ENCODE measurements at places on chromosomes 3 and 15.

DNA sequence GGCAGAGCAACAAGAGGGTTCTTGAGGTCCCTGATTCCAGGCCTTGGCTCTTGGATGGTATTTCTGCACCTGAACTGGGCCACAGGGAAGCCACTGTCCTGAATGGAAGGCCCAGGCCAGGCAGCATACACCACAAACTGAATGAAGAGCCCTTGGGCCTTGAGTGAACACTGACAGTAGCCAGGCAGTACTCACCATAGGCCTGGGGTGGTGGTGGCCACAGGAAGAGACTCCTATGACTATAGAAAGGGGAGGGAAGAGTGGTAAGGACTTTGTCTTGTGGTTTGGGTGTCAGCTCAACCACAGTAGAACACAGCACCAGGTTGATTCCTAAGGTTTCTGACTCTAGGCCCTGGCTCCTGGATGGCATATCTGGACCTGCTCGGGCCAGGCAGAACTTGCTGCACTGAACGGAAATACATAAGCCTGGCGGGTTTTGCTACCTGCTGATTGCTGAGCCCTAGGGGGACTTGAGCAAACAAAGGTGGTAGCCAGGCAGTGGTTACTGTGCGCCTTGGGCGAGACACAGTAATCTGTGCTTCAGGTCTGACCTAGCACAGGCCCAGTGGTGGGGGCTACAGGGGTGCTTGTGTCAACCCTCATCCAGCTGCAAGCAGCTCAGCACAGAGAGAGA, 241.4 kb downstream of the ISL2 start:
- no peak for DNase-seq

GRCh38 chr3:134419214-134419959, 45.1 kb upstream of the AMOTL2 start:
- DNase-seq, result no peak

DNA sequence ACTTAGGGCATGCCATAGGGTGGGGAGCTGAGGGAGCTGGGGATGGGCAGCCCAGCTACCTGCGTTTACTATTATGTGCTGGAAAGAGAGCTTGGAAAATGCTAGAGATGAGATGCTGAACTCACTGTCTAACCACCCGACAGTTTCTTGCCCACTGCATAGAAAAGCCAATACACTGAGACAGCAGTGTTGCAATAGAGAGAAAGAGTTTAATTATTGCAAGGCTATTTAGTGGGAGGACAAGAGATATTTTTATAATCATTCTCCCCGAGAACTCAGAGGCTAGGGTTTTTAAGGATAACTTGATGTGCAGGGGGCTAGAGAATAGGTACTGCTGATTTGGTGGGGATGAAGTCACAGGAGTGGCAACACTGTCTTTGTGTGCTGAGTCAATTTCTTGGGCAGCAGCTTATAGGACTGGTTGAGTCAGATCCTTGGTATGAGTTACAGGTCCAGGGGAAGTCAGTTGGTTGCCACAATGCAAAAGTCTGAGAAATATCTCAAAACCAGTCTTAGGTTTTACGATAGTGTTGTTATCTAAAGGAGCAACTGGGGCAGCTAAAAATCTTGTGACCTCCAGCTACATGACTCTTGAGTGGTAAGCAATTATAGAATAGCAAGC, 205.9 kb downstream of the GABRG3 start:
- DNase-seq, result no peak

GRCh38 chr15:88707771-88708654, 69.2 kb downstream of the ISG20 start:
- no peak for DNase-seq

- no peak for DNase-seq
Measured at GRCh38 chr3:160278210-160278609, 53.0 kb downstream of the C3orf80 start.

DNA sequence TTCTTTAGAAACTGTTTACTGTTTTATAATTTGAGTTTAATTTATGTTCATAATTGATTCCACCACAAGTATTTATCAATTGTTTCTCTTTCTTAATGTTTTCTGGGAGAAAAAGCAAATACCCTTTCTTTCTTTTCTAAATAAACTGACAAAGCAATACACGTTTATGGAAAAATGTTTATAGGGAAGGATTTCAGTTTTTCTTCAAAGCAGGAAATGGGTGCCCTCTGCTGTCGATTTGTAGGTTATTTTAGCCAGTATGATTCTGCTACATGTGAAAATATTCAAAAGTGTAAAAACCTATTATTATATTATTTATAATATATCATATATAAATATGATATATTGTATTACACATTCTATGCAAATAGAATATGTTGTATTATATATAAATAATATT, 921.0 kb upstream of the ROBO1 start:
- no peak for DNase-seq

DNA sequence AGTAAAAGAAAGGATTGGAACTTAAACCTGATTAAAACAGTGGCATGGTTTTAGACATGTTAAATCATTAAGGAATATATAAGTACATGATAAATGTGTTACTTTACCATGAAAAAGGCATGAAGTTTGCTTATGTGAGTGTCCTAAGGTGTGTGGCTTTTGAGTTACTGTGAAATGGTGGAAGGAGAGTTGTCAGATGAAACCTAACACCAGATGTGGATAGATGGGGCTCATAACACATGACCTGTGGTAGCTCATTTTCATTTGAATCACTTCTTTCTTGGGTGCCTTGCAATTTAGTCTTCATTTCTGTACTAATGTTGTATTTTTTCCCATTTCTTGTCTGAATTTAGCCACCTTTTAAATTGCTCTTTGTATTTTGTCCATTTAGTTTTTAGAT, 13.0 kb downstream of the MEF2A start:
- DNase-seq, result no peak

DNA sequence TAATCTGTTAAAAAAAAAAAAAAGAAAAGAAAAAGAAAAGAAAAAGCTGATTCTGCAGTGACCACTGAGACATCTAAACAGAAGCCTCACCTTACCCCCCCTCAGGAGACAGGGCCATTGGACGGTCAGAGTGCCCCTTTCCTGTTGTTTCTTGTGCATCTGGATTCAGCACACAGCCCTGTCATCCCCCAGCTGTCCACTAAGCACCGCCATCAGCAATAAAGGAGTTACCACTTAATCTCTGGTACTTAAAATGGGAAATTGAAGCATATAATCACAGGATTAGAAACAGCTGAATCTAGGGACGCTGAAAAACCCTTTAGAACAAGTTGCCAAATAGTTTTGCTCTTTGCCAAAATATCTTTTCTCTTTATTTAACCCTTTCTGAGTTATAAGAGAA, 62.5 kb downstream of the TRIM69 start:
- no peak for DNase-seq

GRCh38 chr3:124633524-124633923, 96.7 kb upstream of the UMPS start:
- no peak for DNase-seq

- no peak for DNase-seq
Measured at GRCh38 chr15:88493844-88494243, 26.3 kb downstream of the MRPS11 start.

- no peak for DNase-seq
Measured at GRCh38 chr15:29690765-29691475, 131.3 kb downstream of the TJP1 start.

DNA sequence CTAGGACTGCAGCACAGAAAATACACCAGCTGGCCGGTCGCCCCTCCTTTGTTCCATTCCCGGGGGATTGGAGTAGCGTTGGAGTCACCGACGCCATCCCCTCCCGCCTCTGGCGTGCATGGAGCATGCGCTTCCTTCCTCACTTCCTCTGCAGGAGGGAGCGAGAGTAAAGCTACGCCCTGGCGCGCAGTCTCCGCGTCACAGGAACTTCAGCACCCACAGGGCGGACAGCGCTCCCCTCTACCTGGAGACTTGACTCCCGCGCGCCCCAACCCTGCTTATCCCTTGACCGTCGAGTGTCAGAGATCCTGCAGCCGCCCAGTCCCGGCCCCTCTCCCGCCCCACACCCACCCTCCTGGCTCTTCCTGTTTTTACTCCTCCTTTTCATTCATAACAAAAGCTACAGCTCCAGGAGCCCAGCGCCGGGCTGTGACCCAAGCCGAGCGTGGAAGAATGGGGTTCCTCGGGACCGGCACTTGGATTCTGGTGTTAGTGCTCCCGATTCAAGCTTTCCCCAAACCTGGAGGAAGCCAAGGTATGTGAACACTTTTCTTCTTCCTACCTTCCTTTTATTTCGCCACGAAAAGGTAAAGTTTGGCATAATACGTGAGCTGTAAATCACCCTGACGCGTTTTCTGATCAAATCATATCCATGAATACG, at the start of gene SCG3:
Gene SCG3, plus strand, starts transcription at position 201 of the 661 bp plus-strand sequence. Its CDS starts 253 bp downstream, at position 454.
- DNase-seq, result no peak

DNA sequence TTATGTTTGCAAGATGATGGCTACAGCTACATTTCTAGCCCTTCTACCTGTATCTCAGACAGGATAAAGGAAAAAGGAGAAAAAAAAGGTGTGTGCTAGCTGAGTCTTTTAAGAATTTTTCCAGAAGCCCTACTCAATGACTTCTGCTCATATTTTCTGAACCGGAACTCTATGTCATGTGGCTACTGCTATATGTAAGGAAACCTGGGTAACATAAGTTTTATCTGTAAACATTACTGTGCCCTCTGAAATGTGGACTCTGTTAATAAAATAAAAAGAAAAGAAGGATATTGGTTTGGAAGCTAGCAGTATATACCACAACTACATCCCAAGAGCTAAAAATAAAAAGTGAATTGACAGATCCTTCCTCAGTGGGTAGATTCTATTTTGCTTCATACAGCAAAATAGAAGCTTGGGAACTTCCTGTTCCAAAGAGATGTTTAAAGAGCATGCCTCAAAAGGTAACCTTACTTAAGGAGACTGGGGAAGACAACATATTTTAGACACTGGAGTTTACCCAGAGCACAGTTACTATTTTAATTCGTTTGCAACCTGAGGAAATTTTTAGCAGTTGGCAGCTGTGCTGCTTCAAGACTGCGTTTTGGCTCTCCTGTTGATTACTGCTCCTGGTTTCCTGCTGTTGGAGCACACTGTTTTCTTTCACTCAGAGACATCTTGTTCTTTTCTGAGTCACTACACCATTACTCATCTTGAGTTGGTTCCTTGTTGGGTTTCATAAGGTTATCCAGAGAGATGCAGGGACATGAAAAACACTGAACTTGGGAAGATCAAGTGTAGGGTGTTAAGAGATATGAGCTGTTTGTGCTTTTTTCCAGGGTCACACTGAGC, 280.7 kb downstream of the NFKBIZ start:
- DNase-seq, result peak; percentile 26

- no peak for DNase-seq
Measured at GRCh38 chr3:153026026-153026425, 136.0 kb upstream of the RAP2B start.

DNA sequence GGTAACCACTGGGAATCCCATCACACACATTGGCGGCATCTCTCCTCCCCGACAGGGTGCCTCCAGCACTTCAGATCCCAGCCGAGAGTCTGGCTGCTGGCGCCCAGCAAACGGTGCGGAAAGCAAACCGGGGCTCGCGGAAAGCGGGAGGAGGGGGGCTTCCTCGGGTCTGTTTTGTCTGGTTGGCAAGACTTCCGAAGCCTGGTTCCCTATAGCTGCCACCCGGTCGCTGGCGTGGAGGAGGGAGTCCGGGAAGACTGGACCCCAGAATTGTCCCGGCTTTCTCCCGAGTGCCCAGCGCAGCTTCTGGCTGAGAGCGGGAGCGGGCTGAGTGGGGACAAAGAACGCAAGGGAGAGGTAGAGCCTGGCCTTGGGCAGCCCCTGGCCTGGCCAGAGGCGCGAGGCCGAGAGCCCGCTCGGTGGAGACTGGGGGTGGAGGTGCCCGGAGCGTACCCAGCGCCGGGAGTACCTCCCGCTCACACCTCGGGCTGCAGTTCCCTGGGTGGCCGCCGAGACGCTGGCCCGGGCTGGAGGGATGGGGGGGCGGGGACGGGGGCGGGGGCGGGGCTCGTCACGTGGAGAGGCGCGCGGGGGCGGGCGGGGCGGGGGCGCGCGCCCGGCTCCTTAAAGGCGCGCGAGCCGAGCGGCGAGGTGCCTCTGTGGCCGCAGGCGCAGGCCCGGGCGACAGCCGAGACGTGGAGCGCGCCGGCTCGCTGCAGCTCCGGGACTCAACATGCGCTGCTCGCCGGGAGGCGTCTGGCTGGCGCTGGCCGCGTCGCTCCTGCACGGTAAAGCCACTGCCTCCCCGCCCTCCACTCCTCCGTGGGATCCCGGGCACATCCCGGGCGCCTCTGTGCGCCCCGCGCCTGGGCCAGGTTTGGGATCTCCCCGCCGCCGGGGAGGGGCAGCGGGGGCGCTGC, at the start of gene CHRNA7:
Gene CHRNA7, plus strand, starts transcription at position 654 of the 920 bp plus-strand sequence. Its CDS starts 80 bp downstream, at position 734.
- DNase-seq, result no peak

DNA sequence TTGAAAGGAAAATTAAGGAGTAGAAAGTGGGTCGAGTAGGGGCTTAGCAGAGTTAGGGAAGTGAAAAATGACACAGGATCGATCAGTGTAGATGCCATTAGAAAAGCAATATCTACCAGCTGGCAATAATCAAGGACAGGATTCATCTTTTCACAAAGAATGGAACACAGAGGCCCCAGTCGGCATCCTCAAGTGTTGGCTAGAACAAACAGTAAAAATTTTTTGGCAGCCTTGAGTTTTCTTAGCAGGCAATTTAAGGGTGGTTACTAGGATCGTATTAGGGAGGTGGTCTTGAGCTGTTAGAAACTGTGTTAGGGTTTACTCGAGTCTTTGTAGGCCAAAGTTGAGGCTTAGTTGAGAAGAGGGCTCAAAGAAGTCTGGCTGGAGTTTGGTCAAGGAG, 658.8 kb upstream of the SGO1 start:
- DNase-seq, result no peak

GRCh38 chr3:73669260-73669659, 44.5 kb upstream of the PDZRN3 start:
- no peak for DNase-seq

- no peak for DNase-seq
Measured at GRCh38 chr3:51681453-51681852, 10.4 kb downstream of the TEX264 start.

DNA sequence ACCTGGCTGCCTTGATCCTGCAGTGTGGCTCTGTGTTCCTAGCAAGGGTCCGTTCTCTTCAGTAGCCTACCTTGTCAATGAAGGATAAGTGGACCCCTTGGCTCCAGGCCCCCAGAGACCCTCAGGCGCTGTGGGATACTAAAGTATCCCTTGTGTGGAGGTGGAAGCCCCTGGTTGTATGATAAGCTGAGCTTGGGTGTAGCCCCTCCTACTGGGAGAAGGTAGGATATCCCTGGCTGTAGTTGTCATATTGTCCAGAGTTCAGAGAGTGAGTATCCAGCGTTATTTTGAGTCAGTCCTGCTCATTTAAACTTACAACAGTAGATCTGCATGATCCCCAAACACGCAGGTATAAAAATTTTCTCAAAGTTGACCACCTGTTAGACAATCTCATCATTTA, 496.8 kb downstream of the CNTN4 start:
- no peak for DNase-seq

Measured in BJ (cell line).